NCI-H187 treated with DMSO at 0.1 percent for 48 hours (cell line): ENCODE measurements at places on chromosomes 11 and 22.
A peak's percentile ranks its signal among the peaks of the same experiment; 100 is the strongest.

DNA sequence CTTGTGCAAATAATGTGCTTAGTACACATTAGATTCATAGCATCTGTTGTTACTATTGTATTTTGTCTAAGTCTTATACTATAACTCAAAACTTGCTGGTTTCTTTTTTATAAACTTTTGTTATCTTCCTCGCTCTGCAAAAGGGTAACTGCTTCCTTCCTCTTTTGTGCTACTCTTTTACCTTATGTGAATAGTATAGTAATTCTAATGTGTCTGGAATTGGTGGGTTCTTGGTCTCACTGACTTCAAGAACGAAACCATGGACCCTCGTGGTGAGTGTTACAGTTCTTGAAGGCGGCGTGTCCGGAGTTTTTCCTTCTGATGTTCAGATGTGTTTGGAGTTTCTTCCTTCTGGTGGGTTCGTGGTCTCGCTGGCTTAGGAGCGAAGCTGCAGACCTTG lies 563.1 kb upstream of the LUZP2 start:
- no peak for DNase-seq

GRCh38 chr22:44712962-44713361 lies 11.0 kb downstream of the PRR5 start:
- no peak for DNase-seq

GRCh38 chr11:38718049-38718448 lies 2120.0 kb upstream of the RAG2 start:
- DNase-seq = no peak

DNA sequence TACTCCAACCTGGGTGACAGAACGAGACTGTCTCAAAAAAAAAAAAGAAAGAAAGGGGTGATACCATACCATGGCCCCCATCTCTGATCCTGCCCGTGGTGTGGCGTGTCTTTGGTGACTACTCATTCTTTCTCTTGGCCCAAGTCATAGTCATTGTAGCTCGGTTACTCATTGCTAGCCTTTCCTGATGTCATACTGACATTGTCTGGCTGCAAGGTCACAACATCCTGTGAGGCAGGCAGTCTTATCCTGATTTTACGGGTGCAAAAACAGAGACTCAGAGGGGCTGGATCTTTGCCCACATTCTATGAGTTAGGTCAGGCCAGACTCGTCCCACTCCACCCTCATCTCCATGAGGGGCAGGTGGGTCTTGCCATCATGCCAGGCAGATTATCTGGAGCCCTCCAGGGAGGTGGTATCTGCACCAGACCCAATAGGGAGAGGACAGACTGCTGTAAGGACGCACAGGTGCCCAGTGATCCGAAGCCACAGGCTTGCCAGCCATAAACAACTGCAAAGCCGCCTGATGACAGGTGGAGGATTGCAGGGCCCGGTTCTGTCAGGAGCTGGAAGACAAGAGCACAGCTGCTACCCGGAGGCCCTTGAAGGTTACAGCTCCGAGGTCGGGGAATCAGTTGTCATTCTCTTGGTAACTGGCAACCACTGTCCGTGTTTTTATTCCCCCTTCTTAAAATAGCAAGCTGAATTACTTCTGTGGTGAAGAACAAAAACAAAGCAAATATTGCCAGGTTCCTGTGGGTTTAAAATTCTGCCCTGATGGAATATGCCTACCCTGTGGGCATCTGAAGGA lies 13.8 kb downstream of the TOM1 start:
- peak; percentile 5 for DNase-seq

GRCh38 chr11:2380807-2381350 lies 3.8 kb downstream of the CD81 start:
- no peak for DNase-seq

GRCh38 chr11:35177370-35177769 lies 38.4 kb downstream of the CD44 start:
- peak; percentile 72 for DNase-seq

GRCh38 chr11:122434786-122435185 lies 220.7 kb upstream of the UBASH3B start:
- no peak for DNase-seq

GRCh38 chr11:1548221-1549070 lies 23.6 kb downstream of the DUSP8 start:
- peak; percentile 45 for DNase-seq

DNA sequence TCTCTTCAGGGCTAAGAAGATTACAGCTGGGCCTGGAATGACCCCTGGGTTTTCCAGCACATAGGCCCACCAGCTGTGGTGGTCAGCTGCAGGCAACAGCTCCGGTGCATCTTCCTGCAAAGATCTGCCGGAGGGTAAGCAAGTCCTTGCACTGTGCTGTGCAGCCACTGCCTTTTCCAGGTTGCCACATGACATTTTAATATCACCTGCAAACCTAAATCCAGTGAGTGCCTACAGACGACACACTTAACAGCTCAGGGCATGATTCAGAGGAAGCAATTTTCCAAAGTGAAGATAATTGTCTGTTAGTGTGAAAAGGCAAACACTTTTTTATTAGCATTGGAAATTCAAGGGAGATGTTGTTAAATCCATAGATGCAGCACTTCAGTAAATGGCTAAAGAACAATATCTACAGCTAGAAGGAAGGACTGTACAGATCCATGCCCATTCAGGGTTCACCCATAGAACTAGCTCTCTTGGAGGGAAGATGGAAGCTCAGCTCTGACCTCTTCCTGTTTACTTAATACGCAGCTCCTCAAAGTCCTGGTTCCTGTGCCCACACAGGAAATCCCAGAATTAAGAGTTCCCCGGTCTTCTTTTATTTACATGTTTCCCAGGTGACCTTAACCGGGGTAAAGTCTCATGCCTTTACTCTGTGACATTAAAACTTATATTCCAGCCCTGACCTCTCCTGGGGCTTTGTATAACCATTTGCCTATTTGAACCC lies 13.3 kb upstream of the NRIP3 start:
- no peak for DNase-seq

- no peak for DNase-seq
Observed at GRCh38 chr11:34978236-34979191, 62.1 kb downstream of the PDHX start.
